ENCODE measurements at places on chromosomes 2 and 18.

- H3K4me3 ChIP-seq = no peak overlapping the region
- no peak for DNase-seq
Observed at GRCh38 chr2:160952464-160953254, 207.6 kb upstream of the TANK start.

DNA sequence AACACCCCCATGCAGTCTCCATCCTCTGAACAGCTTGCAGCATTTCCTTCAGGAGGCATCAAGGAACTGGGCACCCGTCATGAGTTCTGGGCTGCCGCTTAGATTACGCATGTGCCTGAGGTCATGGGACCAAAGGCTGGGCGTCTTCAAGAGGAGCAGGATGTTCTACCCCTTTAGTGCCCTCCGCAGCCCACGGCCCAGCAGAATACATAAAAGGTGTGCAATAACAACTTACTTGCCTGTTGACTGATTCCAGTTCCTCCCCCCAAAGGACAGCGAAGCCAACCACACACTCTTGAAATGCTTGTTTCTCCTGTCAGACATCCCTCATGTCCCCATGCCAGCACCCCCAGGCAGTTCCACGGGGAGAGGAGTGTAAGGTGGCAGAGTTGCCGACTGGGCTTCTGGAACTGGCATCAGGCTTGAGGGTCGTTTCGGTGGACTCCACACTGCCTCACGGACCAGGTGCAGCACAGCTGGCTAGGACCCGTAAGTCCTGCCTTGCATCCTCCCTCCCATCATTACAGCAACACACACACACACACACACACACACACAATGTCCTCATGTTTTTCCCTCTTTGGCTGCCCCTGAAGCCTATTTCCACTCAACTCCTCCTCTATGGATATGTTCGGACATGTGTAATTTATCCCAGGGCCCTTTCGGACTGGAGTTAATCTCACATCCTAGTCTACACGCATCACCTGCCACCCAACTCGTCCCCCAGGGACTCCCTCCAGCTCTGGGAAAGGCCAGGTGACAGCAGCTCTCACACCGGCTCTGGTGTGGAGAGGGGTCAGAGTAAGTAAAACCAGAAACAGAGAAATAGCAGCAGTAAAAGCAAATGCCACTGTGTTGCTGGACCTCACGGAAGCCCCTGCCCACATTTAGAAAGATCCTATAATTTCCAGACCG is 200.7 kb downstream of the BCL11A start:
- H3K27ac ChIP-seq = no peak overlapping the region
- H3K36me3 ChIP-seq = no peaks in the 10 kb centered on the region
- no peak for DNase-seq
- no peaks in the 10 kb centered on the region for H3K27me3 ChIP-seq
- H3K4me1 ChIP-seq = peaks cover 9% of the 10 kb centered on the region

DNA sequence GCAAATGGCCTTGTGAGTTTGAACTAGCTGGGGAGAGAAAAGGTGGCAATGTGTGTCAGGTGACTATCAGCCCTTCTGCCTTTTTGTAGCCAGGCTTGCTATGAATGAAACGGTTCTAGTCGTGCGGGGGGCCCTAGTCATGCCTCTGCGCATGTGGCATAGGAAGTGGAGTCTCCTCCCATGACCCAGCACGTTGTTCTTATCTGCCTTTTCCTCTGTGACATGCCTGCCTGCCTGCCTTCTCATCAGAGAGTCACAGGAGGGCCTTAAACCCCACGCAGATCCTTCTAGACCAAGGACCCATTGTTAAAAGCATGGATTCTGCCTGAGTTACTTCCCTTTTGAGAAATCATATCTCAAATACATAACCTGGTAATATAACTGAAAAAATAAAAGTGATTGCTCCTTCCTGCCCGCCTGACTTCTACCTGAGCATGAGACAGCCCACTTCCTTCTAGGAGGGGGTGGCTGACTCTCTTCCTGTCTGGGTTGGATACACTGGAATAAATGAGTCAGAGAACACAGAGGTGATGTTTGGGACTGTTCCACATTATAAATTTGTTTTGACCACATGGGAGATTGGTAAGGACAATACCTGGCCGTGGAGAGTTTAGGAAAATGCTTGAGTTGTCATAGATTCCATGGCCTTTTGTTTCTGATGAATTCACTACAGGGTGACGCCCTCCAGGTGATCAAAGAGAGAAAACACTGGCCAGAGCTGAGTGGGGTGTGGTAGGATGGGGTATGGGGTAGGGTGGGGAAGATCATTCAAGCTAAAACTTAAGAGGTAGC is 49.8 kb downstream of the FBLN7 start:
- H3K27ac ChIP-seq = peak overlapping the region; percentile 70
- no peak overlapping the region for H3K4me3 ChIP-seq
- H3K4me1 ChIP-seq = no peaks in the 10 kb centered on the region
- peak; percentile 80 for DNase-seq

- no peak overlapping the region for H3K4me3 ChIP-seq
- DNase-seq = no peak
- no peaks in the 10 kb centered on the region for H3K27me3 ChIP-seq
- no peak overlapping the region for H3K27ac ChIP-seq
Observed at GRCh38 chr2:238813109-238813508, 34.8 kb upstream of the TWIST2 start.
